ENCODE measurements at places on chromosomes 16 and 17.

GRCh38 chr17:64507413-64507782, 621 bp downstream of the CEP95 start:
- peak; percentile 57 for DNase-seq

DNA sequence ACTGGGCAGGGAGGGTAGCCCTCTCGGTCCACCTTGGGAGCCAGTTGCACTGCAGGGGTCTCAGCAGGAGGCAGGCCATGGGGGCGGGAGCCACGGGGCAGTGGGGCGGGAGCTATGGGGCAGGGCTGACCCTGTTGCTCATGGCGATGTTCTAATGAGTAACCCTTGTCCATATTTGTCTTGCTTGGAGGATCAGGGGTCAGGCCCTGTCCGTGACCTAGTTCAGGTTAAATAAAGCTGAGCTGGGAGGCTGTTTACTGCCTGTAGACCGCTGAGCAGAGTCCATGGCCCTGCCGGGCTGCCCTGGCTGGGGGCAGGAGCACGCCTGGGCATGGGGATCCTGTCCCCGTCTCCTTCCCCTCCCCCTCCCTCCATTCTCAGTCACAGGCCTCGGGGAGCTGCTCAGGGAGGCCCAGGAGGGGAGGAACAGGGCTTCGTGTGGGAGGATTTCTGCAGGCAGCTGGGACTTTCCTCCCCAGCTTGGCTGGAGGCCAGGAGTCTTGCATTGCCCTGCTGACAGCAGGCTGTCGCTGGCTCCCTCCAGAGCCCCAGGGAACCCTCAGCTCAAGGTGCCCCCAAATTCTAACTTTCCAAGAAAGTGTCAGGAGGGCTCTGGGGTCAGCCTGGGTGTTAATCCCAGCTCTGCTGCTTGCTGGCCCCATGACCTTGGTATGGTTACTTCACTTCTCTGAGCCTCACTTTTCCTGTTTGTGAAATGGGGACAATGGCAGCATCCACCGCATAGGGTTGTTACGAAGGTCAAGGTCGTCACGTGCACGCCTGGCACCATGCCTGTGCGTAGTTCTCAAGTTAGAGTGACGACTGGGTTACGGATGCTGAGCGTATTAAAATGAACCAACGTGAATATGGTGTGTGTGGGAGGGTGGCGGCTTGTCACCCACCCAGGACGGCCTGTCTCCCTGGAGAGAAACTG, 6.1 kb upstream of the SERPINF2 start:
- DNase-seq: no peak

DNA sequence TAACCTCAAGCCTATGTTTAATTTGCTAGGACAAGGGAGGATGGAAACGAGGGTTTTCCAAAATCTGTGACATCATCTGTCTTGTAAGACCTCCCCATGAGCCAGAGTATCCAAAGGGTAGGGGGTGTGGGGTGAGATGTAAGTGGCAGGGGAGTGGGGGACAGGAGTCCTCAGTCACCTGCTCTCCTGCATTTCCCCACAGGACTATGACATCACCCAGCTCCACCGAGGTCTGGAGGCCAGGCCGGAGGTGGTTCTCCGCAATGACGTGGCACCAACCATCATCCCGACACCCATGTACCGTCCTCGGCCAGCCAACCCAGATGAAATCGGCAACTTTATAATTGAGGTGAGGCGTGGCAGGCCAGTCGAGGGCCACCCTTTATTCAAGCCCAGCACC, 41.5 kb upstream of the CDH1 start:
- DNase-seq: no peak

- no peak for DNase-seq
Measured at GRCh38 chr16:19885451-19886072, 914 bp upstream of the GPRC5B start.

DNA sequence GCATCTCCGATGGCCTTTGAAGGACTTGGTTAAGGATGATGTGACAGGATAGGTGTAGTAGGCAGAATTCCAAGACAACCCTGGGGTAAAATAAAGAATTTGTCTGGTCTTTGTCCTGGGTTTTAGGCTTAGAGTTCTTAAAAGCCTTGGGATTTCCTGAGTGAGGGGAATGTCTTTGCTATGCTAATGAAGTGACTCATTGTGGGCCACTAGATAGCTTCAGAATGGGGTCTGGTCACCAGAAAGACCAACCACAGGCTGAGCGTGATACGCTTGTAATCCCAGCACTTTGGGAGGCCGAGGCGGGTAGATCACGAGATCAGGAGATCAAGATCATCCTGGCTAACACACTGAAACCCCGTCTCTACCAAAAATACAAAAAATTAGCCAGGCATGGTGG, 182.8 kb upstream of the TOX3 start:
- DNase-seq: no peak

DNA sequence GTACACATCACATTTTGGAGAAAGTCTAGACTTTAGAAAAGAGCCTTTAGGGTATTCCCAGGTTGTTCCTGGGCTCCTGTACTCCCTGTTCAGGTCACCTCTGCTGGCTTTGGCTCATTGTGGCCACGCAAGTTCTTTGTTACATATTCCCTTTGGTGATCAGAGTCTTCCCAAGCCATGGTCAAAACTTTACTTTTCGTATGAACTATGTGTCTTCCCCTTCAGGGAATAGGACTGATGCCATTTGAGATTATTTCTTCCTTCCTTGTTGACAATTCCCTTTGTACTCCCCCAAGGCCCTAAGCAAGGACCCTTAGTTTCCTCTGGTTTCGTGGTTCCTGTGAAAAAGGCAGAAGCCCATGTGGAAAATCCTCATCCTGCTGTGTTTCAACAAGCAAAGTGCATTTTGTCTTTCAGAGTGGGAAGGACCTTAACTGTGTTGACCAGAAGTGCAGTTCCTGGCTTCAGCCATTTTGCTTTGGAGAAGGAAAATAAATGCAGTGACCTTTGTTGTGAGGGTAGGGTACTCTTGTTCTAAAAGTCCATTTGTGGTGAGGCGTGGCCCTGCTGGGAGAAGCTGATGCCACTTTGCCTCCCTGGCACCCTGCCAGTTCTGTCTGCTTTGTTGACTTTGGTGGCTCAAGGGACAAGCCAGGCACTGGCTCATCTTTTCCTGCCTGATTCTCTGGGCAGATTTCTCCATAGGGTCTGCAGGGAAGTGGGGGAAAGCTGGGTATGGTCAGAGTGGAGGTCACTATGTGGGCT, 55.1 kb downstream of the ZNRF1 start:
- DNase-seq: no peak

DNA sequence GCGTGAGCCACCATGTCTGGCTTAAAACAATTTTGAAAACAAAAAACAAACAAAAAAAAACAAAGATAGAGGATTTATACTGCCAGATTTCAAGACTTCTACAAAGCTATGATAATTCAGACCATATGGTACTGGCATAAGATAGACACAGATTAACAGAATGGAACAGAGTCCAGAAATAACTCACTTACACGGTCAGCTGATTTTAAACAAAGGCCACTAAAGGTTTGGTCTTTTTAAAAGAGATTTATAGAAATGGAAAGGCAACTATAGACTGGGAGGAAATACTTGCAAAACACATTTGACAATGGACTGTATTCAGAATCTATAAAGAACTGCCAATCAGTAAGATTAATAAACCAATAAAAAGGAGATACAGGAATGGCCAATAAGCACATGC, 48.6 kb upstream of the MNT start:
- no peak for DNase-seq

DNA sequence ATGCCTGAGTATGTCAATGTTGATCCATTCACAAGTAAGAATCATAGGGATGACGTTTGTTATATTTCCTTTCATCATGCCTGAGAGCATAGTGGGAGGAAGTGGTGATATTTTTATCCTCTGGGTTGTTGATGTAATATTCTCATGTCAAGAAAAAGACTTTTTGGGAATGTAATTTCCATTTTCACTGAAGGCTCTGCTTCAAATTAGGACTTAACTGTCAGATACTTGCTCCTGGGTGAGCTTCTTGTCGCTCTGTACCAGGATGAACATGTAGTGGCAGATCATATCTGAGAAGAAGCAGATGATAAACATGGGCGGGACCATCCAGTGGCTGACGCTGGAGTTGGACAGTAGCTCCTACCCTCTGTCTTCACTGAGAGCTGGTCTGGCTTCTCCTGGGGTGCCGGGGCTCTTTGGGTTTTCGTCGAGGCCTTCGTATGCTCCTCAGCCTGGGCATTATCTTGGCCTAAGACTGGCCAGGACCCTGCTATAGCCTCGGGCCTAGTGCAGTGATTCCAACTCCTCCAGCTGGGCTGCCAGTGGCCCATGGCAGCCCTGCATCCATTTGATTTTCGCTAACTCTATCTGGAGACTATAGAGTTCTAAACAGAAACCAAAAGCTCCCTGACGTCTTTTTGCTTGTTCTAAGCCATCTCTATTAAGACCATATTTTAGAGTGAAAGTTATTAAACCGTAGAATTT, 19.7 kb downstream of the CYB5B start:
- peak; percentile 54 for DNase-seq

Measured in immature natural killer cell (primary cell).